ENCODE measurements at places on chromosomes 12 and 14.

DNA sequence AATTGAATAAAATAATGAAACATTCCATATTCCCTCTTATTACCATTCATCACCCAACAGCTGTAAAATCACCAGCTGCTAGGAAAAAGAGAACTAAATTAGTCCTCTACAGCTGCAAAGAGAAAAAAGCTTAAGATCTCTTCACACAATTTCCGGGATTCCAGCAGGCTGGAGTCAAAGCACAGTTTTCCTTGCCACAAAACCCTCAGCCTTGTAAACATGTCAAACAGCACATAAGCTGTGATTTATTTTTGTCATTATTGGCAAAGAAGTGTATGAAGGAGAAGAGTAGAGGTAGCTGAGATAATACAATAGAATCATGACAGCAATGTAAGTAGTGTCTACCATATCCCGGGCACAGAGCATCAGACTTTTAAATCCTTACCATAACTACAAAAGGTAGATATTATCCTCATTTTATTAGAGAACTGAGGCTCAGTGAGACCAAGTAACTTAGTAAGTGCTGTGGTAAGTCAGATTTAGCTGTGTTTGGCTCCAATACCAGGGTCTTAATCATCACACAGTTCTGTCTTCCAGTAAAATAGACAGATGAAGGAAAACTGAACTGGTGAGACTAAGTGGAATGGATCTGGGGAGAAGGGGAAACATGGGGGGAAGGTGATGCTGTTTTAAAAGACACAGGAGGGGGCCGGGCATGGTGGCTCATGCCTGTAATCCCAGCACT is 57.3 kb downstream of the NTN4 start:
- no peak for DNase-seq

- DNase-seq, result no peak
Observed at GRCh38 chr12:78407722-78408121, 456.9 kb upstream of the SYT1 start.

DNA sequence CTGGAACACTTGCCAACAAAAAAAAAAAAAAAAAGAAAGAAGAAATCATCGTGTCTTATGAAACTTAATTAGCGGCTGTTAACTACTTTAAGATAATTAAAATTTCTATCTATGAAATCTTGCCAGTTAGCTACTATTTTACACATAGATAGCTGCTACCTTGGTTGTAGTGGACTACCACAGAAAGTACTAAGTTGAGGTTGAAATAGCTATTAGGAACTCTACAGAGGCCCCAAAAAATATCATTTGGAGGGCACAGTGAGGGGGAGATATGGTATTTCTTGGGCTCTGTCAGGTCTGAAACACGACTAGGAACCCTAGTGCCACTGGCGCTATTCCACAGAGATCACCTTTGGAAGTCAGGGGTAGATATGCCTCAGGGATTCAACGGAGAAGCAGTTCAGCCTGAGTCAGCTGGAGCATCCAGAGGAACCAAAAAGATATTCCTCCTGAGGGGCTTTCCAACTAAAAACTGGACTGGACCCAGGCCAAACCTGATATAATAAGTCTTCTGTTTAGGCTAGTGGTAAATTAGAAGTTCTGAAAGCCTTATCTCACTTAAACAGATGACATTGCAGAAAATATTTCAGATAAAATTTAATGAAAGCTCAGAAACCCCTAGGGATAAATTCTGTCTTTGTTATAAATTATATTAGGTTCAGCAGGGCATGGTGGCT is 126.1 kb downstream of the EPS8 start:
- no peak for DNase-seq

- no peak for DNase-seq
Observed at GRCh38 chr12:49552014-49552413, 13.2 kb downstream of the KCNH3 start.

DNA sequence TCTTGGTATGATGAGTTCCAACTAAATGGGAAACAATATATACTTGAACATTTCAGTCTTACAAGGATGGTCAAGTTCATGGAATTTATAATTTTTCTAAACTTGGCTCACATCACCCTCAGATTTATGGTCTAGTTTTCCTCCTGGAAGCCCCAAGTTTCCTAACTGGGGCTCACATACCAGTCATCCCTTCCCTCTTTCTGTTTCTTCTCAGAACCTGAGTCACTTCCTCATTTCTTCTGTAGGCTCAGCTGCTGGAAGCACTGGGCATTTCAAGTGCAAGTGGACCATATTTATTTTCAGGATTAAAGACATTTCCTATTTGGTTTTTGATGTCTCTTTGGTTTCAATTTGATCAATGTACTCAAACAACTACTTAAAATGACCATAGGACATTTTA is 55.4 kb downstream of the GRIP1 start:
- no peak for DNase-seq

- no peak for DNase-seq
Observed at GRCh38 chr12:99975321-99975720, 9.4 kb downstream of the ANKS1B start.

DNA sequence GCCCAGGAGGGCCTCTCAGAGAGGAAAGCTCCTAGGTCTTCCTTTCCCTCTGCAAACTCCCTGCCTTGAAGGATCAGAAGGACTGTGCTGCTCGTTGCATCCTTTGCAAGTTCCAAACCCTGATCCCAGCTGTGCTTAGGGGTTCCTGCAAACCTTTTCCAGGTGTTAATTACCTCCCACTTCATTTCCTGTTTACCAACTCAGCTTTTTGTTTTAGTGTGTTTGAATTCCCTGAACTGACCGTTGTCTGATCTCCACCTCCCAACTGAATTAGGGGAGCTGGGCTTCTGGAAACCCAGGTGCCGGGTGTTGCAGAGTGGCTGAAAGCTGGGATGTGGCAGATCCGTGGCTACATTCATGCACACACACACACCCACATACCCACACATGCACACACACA is 20.6 kb upstream of the BDKRB1 start:
- no peak for DNase-seq

DNA sequence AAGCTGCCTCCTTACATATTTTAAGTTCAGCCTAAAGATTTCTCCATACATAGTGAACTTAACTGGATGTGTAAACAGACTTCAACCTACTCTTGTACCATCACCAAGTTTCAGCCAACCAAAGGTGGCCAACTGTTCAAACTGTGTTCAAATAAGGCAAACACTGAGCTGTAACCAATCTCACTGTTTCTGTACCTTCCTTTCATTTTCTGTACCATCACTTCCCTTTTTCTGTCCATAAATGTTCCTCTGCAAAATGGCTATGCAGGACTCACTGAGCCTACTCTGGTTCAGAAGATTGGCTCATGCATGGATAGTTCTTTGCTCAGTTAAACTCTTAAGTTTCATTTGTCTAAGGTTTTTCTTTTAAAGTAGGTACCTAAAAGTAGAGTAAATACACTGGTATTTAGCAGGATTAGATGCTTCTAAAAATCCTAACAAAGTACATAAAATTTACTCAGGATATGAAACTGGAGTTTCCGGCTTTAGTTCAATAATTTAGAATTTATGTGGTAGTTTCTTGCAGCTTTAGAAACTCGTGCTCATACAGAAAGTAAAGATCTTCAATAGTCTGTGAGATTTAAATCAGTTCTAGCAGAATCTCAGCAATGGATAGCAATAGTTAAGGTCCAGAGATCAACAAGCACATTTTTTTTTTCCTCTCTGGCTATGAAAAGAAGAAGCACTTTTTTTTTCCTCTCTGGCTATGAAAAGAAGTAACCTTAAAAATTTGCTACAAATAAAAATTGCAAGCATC is 282.0 kb upstream of the PPFIA2 start:
- no peak for DNase-seq

GRCh38 chr12:128033473-128033872 is 233.5 kb upstream of the TMEM132C start:
- DNase-seq, result no peak

GRCh38 chr12:10140001-10140400 is 10.0 kb upstream of the CLEC7A start:
- no peak for DNase-seq

- no peak for DNase-seq
Observed at GRCh38 chr12:92149563-92149962, 3.9 kb upstream of the BTG1 start.

GRCh38 chr14:73057944-73058223 is 450 bp upstream of the RBM25 start:
- DNase-seq, result no peak

- DNase-seq, result no peak
Observed at GRCh38 chr12:46981622-46982021, 97.8 kb upstream of the PCED1B start.

DNA sequence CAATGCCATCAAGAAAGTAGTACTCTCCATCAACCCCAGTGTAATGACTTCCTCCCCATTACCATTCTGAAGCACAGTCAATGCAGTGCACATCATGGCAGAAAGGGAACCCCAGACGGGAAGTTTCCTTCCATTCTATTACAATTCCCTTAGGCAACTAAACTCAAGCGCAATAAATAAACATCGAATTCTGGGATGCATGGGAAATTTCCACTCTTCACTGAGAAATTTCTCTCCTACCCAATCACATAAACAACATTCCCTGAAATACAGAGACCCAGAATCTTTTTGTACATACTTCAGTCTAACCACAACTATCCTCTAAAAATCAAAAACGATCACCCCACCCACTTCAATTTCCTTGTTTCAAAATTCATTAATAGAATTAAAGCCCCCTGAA is 20.0 kb downstream of the SARNP start:
- no peak for DNase-seq

DNA sequence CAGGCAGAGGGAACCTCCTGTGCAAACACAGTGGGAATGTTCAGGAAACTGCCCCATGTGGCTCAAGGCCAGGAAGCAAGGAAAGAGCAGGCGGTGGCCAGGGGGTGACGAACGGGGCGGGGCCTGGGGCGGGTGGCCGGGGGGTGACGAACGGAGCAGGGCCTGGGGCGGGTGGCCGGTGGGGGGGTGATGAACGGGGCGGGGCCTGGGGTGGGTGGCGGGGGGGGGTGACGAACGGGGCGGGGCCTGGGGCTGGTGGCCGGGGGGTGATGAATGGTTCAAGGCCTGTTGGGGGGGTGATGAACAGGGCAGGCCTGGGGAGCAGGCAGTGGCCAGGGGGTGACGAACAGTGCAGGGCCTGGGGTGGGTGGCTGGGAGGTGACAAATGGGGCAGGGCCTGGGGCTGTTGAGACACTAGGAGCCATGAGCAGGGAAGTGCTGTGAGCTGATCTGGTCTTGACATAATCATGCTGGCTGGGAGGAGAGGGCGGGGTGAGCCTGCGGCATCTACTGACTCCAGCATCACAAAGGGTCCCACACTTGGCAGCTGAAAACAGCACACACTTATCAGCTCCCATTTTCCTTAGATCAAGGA is 62.7 kb upstream of the FBRSL1 start:
- no peak for DNase-seq
